ENCODE measurements at places on chromosomes 7 and 10. TPM values are rescaled to one million over a fixed set of nuclear protein-coding genes. Genes with fewer than 3 reads are reported as not detected.

The GIMAP1 gene
- total RNA-seq, result 2.4 TPM

The CPA1 gene
- 1.5 TPM for total RNA-seq

The RBP3 gene
- total RNA-seq, result not detected

The CYP3A7 gene
- not detected for total RNA-seq

The NAMPT gene
- 67.9 TPM for total RNA-seq

The GNG11 gene
- total RNA-seq, result 11.0 TPM

The PSD gene
- 0.15 TPM for total RNA-seq

The ZPBP gene
- total RNA-seq, result not detected

The CYP2C19 gene
- total RNA-seq, result not detected

The AGMO gene
- 0.44 TPM for total RNA-seq

The TMEM270 gene
- not detected for total RNA-seq

The TEX47 gene
- not detected for total RNA-seq

The HOXA5 gene
- total RNA-seq, result 6.6 TPM

The DLG5 gene
- 62.9 TPM for total RNA-seq

The CNPY1 gene
- total RNA-seq, result not detected

The CALCR gene
- total RNA-seq, result 0.63 TPM

The MET gene
- 35.4 TPM for total RNA-seq

The ZMYND11 gene
- total RNA-seq, result 58.4 TPM

The KDM7A gene
- 59.4 TPM for total RNA-seq

The IFIT1B gene
- not detected for total RNA-seq

The KIAA1549 gene
- 3.4 TPM for total RNA-seq

The C7orf57 gene
- total RNA-seq, result not detected

The LRRD1 gene
- total RNA-seq, result not detected

The MYOZ1 gene
- 1,711 TPM for total RNA-seq

The CSGALNACT2 gene
- total RNA-seq, result 18.9 TPM

The KBTBD2 gene
- 65.6 TPM for total RNA-seq

The AKR1D1 gene
- not detected for total RNA-seq

The LRRC18 gene
- not detected for total RNA-seq

The TYW1B gene
- total RNA-seq, result 1.9 TPM

The RAB19 gene
- total RNA-seq, result not detected

The CCDC126 gene
- total RNA-seq, result 9.8 TPM

The NPSR1 gene
- total RNA-seq, result not detected

The PNLIPRP2 gene
- total RNA-seq, result 0.91 TPM

The CPED1 gene
- total RNA-seq, result 13.3 TPM

The COL26A1 gene
- not detected for total RNA-seq

The ACTR3C gene
- total RNA-seq, result 3.3 TPM

The CYP3A4 gene
- 4.2 TPM for total RNA-seq

The ZNF365 gene
- total RNA-seq, result 0.13 TPM

The MOGAT3 gene
- not detected for total RNA-seq

The TSPAN12 gene
- total RNA-seq, result 2.3 TPM

The IDI2 gene
- 182 TPM for total RNA-seq

The SPDYE9 gene
- not detected for total RNA-seq

The SPDYE1 gene
- total RNA-seq, result not detected

The SEPTIN7 gene
- total RNA-seq, result 142 TPM

The SOSTDC1 gene
- total RNA-seq, result 0.24 TPM

The WEE2 gene
- total RNA-seq, result not detected

The HELLS gene
- 0.50 TPM for total RNA-seq

The CHST12 gene
- 9.4 TPM for total RNA-seq

Measured in psoas muscle (tissue), 8 donors.